ENCODE measurements at places on chromosomes 2 and 18.
A peak's percentile ranks its signal among the peaks of the same experiment; 100 is the strongest.

DNA sequence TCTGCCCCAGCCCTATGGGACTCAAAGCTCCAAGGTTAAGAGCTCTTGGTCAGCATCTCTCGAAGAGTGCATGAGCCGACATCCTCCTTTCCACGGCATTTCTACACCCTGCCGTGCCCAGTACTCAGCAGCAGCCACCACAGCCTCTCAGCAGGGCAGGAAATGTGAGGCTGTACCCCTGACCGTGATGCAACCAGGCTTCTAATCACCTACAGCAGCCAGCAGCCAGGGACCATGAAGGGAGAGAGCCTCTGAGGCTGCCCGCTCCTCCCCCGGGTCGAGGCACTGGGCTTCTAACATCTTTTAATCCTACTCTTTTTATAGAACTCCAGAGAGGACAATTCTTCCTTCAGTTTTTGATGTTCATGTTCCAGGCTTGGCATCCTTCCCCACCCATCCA, 6.5 kb downstream of the CYS1 start:
- DNase-seq = no peak

- DNase-seq = no peak
Measured at GRCh38 chr2:62180975-62181374, 14.9 kb upstream of the B3GNT2 start.

- no peak for DNase-seq
Measured at GRCh38 chr2:25483607-25484266, 142.0 kb upstream of the DNMT3A start.

GRCh38 chr2:8806885-8807704, 30.3 kb downstream of the KIDINS220 start:
- DNase-seq = no peak

DNA sequence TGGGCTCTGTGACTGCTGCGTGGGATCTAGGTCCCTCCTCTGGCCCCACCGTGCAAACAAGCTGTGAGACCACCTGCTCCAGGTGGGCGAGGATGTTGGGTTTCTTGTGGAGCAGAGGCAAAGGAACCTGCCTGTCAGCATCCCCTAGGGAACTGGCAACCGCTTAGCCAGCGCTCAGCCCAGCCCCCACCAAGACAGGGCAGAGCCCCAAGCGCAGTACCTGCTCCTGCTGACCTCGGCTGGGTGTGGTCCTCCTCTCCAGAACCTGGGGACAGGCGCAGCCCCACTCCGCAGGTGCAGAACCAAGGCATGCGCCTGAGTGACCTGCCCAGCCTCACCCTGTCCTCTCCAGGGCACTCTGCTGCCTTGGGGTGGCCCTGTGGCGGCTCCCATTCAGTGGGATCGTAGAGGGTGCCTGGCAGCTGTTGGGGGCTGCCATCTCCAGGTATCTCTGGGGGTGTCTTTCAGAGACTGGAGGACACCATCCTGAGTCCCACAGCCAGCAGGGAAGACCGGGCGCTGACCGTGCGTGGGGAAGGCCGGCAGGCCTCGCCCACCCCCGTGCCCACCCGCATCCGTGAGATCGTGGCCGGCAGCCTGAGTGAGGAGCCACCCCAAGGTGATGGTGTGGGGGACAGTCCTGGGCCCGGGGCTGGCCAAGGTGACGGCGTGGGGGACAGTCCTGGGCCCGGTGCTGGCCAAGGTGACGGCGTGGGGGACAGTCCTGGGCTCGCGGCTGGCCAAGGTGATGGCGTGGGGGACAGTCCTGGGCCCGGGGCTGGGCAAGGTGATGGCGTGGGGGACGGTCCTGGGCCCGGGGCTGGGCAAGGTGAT, 12.3 kb downstream of the CROCC2 start:
- no peak for DNase-seq

DNA sequence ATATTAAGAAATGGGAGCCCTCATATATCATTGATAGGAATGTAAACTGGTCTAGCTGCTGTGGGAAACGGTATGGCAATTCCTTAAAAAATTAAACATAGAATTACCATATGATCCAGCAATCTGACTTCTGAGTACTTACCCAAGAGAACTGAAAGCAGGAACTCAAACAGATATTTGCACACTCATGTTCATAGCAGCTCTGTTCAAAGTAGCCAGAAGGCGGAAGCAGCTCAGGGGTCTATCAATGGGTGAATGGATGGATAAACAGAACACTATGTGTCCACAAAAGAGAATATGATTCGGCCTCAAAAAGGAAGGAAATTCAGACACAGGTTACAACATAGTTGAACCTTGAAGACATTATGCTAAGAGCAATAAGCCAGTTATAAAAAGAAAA, 135.7 kb upstream of the NDUFV2 start:
- DNase-seq = no peak

GRCh38 chr2:196170606-196171247, 651 bp downstream of the STK17B start:
- no peak for DNase-seq

GRCh38 chr18:63162271-63163014, 157.1 kb downstream of the BCL2 start:
- no peak for DNase-seq

- no peak for DNase-seq
Measured at GRCh38 chr2:13260402-13260801, 543.7 kb downstream of the TRIB2 start.

GRCh38 chr2:69449906-69450305, 12.7 kb upstream of the NFU1 start:
- DNase-seq = no peak

- no peak for DNase-seq
Measured at GRCh38 chr2:25421289-25421688, 79.6 kb upstream of the DNMT3A start.

DNA sequence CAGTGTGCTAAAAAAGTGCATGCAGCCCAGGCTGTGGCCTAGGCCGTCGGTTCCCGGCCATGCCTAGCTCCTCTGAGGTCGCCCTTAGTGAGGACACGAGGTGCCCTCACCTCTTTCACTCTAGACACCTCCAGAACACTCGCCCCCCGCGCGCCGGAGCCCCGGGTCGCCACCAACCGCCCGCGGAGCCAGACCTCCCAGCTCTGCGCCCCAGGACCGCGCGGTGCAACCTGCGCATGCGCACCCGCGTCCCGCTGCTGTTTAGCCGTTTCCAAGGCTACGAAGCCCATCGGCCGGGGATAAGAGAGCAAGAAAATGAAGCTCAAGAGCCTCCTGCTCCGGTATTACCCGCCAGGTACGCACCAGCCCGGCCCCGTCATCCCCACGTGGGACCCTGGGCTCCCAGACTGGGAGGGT, at the start of gene DAW1:
Gene DAW1, plus strand, starts transcription at position 257 of the 417 bp plus-strand sequence. Its CDS starts 59 bp downstream, at position 316.
- peak; percentile 15 for DNase-seq

- no peak for DNase-seq
Measured at GRCh38 chr2:36650031-36650829, 46.3 kb upstream of the VIT start.

GRCh38 chr18:76494231-76495005, 624 bp downstream of the ZNF516 start:
- DNase-seq = no peak

DNA sequence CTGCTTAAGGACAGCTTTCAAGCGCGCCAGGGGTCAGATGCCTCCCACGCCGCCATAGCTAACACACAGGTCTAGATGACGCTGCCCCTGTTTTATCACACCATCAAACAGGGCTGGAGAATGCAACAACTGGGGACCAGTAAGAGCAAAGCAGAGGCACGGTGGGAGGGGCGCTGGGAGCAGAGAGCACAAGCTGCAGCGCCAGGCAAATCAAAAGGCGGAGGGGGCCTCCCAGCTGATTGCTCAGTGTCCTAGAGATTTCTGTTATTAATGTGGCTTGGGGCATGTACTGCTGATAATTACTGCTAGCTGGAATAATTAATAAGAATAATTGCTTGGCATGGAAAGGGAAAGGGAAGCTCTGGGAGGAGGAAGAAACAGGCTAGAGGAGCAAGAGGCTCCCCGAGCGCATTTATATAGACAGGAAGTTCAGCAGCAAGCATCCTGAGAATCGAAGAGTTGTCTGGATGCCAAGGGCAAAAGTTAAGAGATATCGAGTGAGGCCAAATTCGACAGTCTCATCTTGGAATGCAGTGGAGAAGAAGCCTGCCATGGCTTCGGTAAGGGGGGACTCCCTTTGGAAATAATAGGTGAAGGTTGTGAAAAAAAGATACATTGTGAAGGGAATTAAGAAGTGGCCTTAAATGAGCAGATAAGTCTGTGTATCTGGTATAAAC, 104.5 kb upstream of the ZNF521 start:
- no peak for DNase-seq
